Activated CD8-positive, alpha-beta memory T cell treated with anti-CD3 and anti-CD28 coated beads for 48 hours (primary cell): ENCODE measurements at places on chromosomes 7 and 10.

- DNase-seq: no peak
These were observed 7.0 kb downstream of the NOS3 start for GRCh38 chr7:150997817-150998216.

DNA sequence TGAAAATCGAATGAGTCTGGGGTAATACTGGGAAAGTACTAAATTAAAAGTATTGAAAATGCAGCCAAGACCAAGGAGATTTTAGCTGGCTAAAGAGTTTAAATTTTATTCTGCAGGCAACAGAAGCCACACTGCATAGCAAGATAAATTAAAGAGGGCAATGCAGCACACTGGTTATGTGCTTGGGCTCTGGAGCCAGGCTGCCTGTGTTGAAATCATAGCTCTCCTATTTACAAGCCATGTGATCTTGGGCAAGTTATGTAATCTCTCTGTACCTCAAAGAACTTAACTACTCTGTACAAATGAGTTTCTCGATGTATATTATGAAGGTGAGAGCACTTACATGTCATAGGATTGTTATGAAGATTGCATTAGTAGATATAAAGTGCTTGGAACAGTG, 9.9 kb downstream of the SLC25A13 start:
- DNase-seq: no peak

DNA sequence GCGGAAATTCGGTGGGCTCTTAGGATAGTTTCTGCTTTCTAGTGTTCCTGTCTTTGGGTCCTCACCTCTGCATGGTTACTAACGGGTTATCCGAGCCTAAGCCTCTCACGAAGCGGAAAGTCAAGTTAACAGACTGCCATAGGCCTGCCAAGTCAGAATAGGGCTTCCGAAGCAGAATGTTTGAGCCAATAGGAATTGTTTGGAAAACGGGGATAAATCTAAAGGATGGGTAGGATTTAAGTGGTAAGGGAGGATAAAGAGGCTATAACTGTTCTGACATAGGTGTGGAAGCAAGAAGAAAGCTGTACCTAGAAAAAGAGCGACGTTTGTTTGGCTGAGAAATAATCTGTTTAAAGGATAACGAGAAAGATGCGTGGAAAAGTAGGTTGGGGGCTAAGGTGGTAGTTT, 851 bp downstream of the TMEM254 start:
- no peak for DNase-seq

DNA sequence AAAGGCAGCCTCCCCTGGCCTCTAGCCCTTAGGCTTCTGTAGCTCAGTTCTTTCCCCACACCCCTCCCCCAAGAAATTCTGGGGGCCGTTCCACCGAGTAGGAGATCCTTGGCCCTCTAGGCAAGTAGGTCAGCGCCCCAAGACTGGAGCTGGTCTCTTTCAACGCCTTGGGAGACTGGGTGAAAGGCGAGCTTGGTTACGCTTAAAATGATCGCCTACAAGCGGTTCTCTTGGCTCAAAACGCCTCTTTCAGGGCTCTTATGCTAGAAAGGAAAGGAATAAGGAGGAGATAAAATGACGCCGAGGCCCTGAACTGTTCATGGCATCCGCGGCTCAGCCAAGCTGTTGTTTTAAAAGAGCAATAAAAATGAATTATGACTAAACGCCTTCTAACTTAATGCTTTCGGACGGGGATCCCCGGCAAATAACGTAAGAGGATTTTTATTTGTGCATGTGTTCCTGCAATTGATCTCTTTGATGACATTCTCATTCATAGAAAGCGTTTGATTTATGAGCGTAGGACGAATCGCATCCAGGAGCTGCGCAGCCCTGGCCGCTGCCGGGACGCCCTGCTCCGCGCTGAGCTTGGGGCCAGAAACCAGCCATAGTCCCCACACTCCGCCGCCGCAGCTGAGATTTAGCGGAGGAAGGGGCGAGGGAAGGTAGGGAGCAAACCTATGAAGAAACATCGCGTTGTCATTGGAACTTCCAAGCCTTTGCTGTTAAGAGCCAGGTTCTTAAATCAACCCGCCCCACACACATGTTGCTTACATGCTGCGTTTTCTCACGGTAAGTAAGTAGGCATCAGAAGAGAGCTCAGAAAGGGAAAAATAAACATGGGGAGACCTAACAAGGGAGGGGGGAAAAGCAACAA, 3.0 kb upstream of the HOXA1 start:
- DNase-seq: no peak

DNA sequence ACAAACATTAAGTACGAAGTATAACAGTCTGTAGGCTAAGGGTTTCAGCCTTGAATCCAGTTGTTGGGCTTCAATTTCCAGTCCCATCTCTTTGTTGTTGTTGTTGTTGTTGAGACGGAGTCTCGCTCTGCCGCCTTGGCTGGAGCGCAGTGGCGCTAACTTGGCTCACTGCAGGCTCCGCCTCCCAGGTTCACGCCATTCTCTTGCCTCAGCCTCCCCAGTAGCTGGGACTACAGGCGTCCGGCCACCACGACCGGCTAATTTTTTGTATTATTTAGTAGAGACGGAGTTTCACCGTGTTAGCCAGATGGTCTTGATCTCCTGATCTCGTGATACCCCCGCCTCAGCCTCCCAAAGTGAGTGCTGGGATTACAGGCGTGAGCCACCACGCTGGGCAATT, 464.9 kb downstream of the ANKRD7 start:
- no peak for DNase-seq

DNA sequence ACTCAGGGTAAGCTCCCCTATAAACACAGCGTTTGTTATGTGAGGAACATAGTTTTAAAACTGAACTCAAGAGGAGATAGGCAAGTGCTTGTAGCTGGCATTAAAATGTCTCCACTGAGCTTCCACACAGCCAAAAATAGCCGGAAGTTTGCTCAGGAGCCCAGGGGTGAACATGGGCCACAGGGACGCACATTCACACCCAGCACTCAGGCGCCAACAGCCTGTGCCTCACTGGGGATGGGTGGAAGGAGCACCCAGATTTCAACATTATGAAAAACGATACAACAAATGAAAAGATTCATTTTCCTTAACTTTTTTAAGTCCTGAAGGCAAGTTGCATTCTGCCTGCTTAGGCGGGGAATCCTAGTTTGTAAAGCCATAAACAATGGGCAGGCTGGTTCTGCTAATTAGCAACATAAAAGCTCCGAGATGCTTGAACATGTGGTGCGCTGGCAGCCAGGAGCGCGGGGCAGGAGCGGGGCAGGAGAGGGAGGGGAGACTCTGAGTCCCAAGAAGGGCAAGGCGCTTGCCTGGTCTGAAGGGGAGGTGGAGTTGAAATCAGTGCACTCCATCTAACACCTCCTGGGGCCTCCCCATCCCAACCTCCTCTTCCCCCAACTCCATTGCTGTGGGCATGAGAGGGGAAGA, 235.9 kb downstream of the COBL start:
- DNase-seq: no peak

DNA sequence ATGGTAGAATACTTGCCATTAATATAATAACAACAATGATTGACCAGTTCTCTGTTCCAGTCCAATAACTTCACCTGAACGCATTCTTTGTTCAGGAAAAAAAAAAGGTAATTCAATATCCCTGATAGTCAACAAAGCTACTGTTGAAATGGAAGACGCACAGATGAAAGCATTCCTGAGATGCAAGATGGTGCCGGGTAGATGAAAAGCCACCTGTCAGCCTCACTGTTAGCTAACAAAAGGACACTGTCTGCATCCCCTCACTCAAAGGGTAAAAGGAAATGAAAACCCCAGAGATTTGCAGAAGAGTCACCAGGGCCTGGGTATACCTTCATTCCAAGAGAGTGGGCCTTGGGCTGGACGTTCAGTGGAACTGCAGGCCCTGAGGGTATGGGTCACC, 357.4 kb downstream of the PLXNA4 start:
- no peak for DNase-seq

- no peak for DNase-seq
These were observed 1076.4 kb upstream of the GHITM start for GRCh38 chr10:83062871-83063270.

DNA sequence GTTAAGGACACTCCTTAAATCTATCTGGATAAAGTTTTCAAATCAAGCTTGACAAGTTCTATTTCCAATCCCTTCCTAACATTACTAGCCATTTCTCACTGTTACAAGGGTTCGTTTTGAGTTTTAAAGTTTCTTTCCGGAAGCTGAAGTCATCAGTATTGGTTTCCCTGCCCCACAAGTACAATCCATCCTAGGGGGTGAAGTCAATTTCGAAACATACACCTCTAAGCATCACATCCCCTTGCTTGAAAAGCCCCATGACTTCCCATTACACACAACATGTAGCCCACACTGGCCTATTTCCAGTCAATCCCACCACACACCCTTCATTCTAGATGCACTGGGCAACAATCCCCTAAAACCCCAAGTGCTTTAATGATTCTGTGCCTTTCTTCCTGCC, 13.0 kb downstream of the DPY19L1 start:
- no peak for DNase-seq

- no peak for DNase-seq
These were observed 39.7 kb downstream of the CACNB2 start for GRCh38 chr10:18179891-18180290.

- no peak for DNase-seq
These were observed 166.9 kb upstream of the WDR11 start for GRCh38 chr10:120684226-120684625.

GRCh38 chr10:48449501-48450232, 143.2 kb downstream of the MAPK8 start:
- DNase-seq: no peak

GRCh38 chr7:147412782-147413556, 1177.6 kb upstream of the C7orf33 start:
- DNase-seq: no peak

DNA sequence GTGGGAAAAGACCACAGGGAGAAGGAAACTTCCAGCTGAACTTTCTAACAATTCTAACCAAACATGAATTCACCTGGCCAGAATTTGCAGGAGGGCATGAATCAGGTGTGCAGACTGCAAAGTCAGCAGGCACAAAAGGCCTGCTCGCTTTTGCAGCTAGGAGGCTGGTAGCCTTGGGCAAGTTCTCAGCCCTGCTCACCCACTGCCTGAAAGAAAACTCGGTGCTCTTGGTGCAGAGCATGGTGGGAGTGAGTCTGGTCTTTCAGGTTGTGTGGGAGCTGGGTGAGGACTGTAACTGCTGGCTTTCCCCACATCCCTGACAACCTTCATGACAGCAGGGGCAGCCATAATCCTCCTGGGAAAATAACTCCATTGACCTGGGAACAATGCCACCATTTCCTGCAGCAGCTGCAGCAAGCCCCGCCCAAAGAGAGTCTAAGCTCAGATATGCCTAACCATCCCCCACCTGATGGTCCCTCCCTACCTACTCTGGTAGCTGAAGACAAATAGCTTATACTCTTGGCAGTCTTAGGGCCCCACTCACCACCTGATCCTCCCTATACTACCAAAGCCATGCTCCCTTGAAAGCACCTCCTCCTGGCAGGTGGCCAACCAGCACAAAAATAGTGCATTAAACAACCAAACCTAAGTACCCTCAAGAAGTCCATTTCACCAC, 31.6 kb downstream of the ZNF117 start:
- DNase-seq: no peak

GRCh38 chr7:98066934-98067507, 39.6 kb upstream of the LMTK2 start:
- no peak for DNase-seq

GRCh38 chr7:132350741-132351140, 225.5 kb downstream of the PLXNA4 start:
- no peak for DNase-seq

GRCh38 chr10:112203328-112204076, 19.9 kb upstream of the GPAM start:
- no peak for DNase-seq

- DNase-seq: no peak
These were observed 85.9 kb downstream of the XPNPEP1 start for GRCh38 chr10:109837384-109837783.

- DNase-seq: no peak
These were observed 162.9 kb upstream of the PRSS58 start for GRCh38 chr7:142420554-142421362.

GRCh38 chr10:115118346-115118745, 25.2 kb downstream of the ATRNL1 start:
- no peak for DNase-seq

GRCh38 chr10:14384116-14384730, 53.5 kb upstream of the FRMD4A start:
- no peak for DNase-seq

GRCh38 chr10:7487528-7487927, 76.7 kb upstream of the SFMBT2 start:
- DNase-seq: no peak

DNA sequence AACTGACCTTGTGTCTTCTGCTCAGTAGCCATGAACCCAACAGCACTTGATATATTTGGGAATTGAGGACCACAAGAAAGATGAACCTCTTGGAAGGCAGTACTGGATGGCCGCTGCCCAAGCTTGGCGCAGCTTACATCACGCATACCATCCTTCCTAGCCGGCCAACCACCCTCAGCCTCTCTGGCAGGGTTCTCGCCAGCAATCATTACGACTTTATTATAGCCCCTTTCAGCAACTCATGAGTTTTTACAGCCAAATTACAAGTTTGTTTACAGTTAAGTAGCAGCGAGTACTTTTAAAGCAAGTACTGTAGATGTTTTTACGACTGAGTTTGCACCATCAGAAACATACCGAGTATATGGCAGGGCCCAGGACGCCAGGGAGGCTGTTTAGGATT, 769.1 kb downstream of the SUGCT start:
- DNase-seq: no peak

DNA sequence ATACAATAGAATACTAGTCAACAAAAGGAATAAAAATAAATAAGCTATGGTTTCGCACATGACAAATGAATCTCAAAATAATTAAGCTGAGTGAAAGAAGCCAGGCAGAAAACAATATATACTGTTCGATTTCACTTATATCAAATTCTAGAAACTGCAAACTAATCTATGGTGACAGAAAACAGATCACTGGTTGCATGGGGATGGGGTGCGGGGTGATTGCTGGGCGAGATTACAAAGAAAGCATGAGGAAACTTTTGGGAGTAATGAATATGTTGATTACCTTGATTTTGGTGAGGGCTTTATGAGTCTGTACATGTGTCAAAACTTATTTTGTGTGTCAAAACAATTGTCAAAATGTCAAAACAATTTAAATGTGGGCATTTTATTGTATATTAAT, 135.6 kb downstream of the GPR85 start:
- no peak for DNase-seq

- no peak for DNase-seq
These were observed 431.6 kb upstream of the NFE2L3 start for GRCh38 chr7:25720427-25720826.

DNA sequence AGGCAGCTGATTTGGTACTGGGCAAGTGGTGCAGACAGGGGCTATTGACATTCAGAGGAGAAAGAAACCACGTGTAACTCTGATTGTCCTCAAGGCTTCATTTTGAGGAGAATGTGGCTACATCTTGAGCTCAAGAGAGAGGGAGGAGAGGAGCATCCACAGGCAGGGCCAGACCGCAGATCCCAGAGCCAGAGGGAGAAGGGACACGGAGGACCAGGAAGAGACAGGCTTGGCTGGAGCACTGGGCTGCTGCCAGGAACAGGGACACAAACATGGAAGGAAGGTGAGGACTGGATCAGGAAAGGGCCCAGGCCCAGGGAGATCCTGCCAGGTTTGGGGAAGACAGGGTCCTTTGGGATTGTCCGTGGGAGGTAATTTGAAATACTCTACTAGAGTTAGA, 158.3 kb downstream of the GPAM start:
- no peak for DNase-seq
